ENCODE measurements at places on chromosomes 5 and 9.

- no peak for DNase-seq
Observed at GRCh38 chr5:137668637-137669036, 67.3 kb downstream of the KLHL3 start.

DNA sequence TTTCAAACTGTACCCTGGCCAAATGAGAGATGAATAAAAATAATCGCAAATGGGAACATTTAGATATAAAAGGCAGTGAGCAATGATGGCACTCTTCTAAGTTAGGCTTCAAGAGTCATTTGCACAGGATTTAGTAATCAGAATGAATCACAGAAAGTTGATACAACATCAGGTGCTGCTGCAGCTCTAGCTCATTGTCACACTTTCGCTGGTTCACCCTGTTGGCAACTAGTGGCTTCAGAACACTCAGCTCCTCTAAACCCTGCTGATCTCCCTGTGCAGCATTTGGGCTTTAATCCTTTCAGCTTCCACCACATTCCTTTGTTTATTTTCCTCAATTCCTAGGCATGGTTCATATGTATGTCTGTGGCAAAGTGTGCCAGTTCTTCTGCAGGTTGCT is 2071.2 kb upstream of the CDH6 start:
- DNase-seq, result no peak

GRCh38 chr9:91562416-91562815 is 138.8 kb upstream of the NFIL3 start:
- no peak for DNase-seq

GRCh38 chr5:58236498-58236897 is 223.4 kb downstream of the PLK2 start:
- DNase-seq, result no peak

- DNase-seq, result no peak
Observed at GRCh38 chr5:146199176-146199815, 4.1 kb upstream of the RBM27 start.

- DNase-seq, result no peak
Observed at GRCh38 chr9:6076851-6077250, 61.4 kb upstream of the RANBP6 start.

DNA sequence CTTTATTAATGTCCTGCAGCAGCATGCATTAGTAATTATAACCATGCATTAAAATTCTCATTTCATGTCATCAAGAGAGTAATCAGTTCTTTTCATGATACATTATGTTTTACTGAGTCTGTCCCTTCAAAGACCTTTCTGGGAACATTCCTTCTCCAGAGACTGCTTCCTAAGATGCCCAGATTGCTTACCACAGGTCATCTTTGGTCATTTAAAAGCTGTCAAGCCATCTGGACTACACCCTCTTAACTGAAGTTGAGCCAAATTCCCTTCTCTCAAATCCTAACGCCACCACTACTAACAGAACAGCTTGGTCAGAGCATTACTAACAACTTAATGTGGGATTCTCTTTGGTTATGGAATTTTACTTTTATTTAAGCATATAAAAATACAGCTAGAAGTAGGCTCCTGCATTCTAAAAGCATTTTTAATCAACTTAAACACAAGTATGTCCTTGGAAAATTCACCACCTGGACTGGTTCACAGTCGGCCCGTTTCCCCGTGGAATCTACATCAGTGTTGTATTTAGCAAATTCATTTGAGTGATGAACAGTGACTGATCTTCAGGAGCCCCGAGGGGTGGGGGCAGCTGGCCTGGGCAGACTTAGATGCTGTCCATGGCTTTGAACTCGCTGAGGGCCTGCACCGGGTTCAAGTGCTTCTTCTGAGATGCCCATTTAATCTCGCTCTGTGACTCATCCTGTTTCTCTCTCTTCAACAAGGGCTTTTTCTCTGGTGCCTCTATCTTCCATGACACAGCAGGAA is 92.8 kb upstream of the CCDC112 start:
- DNase-seq, result no peak

DNA sequence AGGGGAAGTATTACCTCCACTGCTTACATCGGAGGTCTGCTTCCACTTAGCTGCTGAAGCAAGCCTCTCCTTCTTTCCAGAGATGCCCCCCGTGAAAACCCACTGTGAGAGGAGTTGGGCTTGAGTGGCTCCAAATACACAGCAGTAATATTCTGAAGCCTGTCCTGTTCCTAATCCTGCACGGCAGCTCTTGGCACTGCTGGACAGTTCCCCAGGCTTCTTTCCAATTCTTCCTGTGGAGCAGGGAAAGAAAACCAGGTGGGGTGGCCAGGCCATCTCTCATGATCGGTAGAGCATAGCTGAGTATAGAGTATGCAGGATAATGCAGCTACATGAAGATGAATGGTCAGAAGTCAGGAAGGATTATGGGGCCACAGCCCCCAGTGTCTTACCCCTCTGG is 335.3 kb downstream of the MARCHF11 start:
- DNase-seq, result no peak

DNA sequence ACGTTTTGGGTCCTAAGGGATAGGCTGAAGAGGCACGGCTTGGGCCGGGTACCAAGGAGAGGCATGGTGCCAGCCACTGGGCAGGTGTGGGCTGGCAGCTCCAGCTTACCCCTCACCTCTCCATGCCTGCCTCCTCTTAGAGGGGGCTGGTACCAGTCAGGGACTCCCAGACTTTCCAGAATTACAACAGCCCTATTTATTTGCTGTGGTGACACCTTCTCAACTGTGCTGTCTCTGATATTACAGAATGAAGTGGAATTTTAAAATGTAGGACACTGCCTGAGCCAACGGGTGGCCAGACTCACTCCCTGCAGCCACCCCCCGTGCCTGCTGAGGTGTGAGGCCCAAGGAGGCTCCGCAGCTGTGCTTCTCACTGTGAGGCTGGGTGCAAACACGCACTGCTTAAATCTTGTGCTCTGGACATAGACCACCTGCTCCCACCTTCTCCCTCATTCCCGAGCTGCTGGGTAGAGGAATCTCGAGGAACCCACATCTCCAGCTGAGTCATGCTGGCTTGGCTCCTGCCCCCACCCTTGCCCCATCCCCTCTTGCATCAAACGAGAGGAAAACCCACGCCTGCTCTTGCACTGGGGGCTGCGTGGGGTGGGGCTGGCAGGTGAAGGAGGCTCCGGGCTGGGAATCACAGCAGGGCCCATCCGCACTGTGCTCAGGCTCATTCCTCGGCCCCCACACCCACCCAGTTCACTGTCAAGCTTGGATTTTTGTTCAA is 47.9 kb downstream of the PRRT1B start:
- no peak for DNase-seq

DNA sequence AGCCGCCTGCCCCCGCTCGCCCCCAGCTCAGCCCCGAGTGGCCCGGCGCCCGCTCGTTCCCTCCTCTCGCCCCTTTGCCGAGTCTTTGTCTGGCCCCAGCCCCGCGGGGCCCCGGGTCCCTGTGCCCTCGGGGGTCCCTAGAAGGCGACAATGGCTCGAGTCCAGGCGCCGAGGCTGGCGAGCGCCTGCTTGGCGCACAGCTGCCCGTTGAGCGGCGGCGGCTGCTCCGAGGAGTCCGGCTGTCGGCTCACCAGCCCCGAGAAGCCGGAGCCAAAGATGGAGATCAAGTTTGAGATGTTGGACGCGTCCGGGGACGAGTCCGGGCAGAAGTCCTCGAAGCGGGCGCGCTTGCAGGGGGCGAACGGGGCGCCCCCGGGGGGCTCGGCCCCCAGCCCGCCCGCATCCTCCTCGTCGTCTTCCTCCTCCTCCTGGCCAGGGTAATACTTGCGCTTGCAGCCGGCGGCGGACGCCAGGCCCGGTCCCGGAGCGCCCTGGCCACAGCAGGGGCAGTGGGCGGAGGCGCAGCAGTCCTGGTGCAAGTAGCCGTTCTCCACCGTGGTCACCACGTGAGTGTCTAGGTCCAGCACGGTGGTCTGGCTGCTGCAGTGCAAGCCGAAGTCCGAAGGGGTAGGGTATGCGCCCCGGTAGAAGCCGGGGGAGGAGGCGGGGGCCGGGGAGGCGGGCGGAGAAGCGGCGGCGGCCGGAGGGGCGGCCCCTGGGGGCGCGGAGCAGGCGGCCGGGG is 1.2 kb downstream of the IER5L start:
- DNase-seq, result no peak

DNA sequence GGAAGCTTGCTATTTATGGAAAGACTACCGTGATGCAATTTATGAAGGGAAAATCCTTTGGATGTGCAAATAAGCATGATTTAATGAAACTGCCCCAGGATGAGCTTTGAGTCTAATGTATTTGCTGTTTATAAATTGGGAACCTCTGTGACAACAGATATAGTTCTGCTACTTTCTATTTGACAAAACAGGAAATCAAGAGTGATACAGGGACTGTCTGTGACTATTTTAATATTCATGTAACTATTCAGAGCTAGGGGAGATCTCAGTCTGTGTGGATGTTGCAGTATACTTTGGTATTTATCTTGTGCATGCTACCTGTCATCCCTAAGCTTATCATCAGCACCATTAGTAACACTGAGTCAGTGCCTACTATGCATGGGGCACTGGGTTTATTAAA is 132.1 kb downstream of the PDZD2 start:
- no peak for DNase-seq

DNA sequence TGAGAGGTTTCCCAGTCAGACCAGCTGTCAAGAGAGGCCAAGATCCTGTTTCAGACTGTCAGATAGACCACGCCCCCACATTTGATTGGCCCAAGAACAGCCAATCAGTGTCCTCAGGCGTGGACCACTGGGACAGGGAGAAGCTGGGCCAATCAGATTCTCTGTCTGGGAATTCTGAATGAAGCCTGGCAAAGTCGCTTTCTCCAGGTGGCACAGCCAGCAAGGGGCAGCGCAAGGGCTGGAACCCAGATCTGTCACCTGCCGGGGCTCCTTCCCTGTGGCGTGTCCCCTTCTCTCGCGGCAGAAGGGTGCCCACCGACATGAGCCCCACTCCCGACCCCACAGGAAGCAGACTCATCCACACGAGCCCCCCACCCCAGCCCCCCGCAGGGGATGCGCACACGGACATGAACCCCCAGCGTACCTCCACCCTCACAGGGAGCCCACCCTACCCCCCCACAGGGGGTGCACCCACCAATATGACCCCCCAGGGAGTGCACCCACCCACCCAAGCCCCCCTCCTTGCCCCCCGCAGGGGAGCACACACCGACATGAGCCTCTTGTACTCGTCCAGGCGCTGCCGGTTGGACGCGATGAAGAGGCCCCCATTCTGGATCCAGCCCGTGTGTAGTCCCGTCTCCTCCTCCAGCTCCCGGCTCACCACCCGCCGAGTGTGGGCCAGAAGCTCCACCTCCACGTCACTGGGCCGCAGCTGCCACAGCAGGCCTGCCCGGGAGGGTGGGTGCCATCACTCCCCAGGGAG is 6.1 kb downstream of the SARDH start:
- peak; percentile 66 for DNase-seq

Data from NCI-H1930 (cell line).